ENCODE measurements at places on chromosomes 16 and 17. TPM values are rescaled to one million over a fixed set of nuclear protein-coding genes. Genes with fewer than 3 reads are reported as not detected.

Gene MXRA7
- total RNA-seq: 231 TPM

Gene ARHGAP23
- total RNA-seq: 24.0 TPM

DNA sequence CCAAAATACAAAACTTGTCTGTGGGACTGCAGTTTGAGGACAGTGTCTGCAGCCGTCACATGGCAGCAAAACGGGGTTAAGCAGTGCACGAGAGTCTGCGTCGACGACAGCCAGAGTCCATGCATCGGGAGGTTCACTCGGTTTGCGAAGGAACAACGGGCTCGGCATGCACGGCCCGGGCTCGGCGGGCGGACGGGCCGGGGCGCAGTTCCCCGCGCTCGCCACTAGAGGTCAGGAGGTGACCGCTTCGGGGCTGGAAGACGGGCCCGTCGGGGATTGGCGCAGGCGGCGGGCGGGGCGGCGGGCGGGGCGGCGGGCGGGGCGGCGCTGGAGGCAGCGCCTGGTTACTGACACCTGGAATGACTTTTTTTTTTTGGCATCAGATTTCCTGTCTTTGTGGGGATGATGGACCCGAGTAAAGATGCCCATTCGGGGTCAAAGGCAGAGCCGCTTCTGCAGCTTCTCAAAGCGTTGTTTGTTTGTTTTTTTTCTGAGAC, 6.5 kb downstream of the SCGB1C2 start:
- peak; percentile 30 for DNase-seq

Gene PDIA2
- total RNA-seq: 2.7 TPM

GRCh38 chr16:24920568-24920967, 74.8 kb downstream of the SLC5A11 start:
- DNase-seq: no peak

Gene IGF2BP1
- not detected for total RNA-seq

DNA sequence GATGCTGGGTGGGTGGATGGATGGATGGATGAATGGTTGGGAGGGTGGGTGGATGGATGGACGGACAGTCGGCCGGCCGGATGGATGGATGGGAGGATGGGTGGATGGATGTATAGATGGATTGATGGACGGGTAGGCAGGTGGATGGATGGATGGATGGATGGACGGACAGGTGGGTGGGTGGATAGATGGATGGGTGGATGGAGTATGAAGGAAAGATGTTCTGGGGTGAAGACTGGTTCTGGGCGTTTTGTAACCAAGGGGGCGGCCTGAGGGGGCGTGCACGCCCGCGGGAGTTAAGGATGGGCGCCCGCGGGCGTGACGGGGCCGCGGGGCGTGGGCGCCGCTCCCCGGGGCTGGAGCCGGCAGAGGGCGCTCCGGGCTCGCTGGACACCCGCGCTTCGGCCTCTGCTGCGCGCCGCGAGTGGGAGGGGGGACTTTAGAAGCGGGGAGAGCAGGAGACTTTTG, at the start of gene NECAB2:
NECAB2 (plus strand) TSS at position 407 of the 468 bp plus-strand sequence. CDS start 405 bp downstream, outside the sequence.
- DNase-seq: no peak

- DNase-seq: no peak
Observed at GRCh38 chr17:22145605-22146178, 453.4 kb downstream of the KCNJ18 start.

DNA sequence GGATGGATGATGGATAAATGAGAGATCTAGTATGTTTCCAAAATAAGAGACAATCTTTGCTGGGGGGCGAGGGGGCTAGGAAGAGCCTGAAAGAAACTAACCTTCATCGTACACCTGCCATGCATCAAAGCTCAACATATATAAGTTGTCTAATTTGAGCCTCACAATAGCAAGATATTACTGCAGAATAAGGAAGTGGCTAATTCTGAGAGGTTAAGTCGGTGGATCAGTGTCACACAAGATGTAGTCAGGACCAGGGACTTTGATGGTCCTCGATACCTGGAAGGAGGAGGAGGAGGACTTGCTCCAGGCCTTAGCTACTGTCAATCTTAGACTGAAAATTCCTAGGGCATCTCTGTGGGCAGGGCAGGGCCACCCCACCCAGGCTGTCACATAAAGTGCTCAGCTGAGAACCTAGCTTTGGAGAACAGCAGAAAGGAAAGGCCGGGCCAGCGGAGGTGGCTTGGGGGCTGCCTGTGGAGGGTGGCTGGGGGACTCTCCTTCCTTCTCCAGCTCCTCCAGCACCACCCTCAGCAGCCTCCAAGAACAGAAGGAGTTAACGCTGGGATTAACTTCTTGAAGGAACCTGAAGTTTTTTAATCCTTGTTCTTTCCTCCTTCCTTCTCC, 460 bp upstream of the SLC13A2 start:
- DNase-seq: no peak

DNA sequence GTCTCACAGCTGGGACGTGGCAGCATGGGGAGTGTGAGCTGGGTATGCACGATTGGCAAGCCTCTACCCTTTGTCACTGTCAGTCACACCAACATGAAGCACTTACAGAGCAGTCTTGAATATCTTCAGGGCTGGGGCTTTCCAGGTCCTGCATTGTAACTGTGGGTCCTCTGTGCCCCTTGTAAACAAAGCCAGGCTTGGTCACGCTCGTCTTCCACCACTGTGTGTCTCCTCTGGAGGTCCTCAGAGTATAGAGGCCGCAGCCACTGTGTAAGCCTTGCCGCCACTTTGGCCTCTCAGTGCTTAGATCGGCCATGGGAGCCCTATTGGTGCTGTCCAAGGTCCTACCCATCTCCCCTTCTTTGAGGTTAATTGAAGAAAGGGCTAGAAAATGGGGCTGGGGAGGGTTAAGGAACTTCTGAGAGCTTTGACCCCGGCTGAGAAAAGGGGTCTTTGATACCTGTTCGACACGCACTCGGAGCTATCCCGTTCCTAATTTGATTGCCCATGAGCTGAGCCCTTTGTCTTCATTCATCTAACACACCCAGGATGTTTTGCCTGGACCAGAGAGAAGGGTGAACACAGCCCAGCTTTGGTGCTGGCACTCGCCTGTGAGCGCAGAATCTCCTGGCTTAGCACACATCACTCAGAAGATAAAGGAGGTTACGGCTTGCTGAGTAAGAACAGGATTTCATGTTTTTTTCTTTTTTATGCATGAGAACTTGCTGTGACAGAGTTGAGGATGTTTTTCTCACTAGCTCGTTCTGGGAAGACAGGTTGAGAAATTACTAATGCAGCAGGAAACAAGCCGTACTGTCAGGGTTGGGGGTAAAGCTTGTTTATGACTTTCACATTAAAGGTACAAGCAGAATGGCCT, 267.9 kb downstream of the CPPED1 start:
- DNase-seq: no peak

Gene KRTAP9-4
- not detected for total RNA-seq

DNA sequence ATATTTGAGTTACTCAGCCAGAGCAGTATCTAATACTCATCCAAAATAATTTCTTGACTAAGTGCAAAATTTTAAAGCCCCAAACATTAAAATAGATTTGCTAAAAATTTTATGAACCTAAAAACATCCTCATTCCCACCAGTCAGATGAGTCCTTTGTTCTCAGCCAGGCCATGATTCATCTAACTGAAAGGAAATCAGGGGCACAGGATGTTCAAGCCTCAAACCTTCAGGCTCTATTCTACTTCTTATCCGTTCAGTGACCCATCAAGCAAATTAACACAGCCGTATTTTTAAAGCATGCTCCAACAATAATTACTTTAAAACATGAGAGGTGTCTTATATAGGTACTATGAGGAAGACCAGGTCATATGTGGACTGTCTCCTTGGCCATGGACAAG, 176.5 kb upstream of the MON1B start:
- no peak for DNase-seq

DNA sequence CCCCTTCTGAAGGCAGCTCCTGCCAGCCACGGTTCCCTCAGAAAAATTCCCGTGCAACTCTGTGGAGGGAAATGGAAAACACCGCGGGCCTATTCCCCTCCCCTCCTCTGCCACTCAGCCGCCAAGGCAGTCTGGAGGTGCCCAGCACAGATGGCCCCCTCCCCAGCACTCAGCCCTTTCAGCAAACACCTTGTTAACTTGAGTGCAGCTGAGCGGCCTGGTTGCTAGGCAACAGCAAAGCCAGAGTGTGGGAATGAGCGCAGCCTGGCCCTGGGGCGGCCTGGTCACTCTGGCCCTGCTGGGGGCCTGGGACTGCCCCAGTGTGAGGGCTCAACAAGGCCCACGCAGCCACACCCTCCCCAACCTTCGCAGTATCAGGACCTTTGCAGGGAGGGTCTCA, 32.8 kb downstream of the CACNA1G start:
- DNase-seq: no peak

Gene KRTAP2-2
- not detected for total RNA-seq

DNA sequence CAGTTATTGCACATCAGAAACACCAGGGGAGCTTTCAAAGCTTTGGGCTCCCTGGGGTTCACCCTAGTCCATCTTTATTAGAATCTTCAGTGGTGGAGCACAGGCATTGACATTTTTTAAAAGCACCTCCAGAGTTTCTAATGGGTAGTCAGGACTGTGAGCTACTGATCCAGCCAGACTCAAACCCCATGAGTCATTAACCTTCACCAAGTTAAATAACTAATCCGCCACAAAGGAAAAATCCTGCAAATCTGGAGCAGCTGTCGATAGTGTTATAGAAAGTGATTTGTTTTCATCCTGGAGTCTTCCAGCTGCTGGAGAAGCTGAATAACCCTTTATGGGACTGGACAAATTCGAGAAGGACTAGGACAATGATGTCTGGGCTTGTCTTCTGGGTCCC, 93.2 kb upstream of the PIRT start:
- no peak for DNase-seq

DNA sequence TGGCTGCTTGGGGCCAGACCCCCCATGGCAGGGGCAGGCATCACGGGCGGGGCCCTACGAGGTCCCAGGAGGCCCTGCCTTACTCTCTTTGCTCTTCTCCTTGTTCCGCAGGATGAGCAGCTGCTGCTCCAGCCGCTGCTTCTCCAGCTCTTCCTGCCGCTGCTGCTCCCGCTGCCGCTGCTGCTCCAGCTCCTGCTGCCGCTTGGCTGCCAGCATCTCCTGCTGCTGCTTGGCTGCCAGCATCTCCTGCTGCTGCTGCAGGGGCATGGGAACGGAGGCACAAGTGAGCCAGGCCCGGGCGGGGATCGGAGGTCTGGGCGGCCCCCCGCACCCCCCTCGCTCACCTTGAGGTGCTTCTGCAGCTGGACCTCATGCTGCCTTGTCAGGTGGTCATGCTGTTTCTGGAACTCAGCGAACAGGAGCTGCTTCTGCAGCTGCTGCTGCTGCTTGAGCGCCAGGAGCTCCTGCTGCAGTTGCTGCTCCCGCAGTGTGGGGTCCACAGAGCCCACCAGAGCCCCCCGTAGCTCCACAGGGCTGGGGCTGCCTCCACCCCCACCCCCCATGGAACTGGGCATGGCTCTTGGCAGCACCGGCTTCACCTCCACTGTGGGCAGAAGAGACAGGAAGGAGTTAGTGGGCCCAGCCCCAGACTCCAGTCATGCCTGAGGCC, 22.8 kb downstream of the G6PC3 start:
- no peak for DNase-seq

- DNase-seq: no peak
Observed at GRCh38 chr16:27204312-27204915, 1.1 kb downstream of the KDM8 start.

- no peak for DNase-seq
Observed at GRCh38 chr16:77424871-77425604, 9.8 kb downstream of the ADAMTS18 start.

Gene HOXB7
- total RNA-seq: 11.5 TPM

Gene MYOCD
- 2.8 TPM for total RNA-seq

- DNase-seq: no peak
Observed at GRCh38 chr16:49519008-49519656, 145.5 kb downstream of the C16orf78 start.

DNA sequence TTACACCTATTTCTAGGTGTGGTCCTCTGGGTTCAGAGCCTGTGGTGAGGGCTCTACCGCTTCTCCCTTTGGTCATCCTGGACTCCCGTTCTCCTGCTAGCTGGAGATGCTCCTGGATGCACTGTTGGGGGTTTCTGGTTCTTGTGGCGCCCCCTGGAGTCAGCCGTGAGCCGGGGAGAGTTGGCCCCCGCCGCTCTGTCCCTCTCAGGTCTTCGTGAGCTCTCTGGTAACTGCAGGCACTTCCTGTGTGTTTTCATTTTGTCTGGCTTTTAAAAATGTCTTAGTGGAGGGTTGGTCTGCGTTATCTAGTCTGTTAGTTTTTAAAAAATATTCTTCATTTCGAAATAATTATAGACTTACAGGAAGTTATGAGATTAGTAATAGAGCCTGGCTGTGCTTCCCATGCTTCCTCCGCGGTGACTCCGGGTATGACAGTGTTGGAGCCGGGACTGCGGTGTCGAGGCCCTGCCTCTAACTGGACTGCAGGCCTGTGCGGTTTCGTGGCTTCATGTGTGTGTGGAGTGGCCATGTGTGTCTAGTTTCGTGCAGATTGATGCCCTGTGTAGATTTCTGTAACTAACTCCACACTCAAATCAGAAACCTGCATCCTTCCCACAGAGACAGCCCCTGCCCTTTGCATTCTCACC, 78.0 kb upstream of the ZNF750 start:
- no peak for DNase-seq

DNA sequence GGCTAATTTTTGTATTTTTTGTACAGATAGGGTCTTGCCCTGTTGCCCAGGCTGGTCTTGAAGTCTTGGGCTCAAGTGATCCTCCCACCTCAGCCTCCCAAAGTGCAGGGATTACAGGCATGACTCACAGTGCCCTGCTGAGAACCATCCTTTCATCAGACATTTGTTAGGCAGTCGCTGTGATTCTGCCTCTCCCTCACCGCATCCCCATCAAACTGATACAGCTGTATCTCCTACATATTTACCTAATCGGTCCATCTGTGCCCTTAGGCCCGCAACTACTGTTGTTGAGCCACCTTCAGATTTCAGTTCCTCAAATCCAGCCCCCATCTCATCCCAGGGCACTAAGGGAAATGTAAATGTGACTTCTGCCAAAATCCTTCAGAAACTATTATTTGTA, 2.0 kb upstream of the SLC43A2 start:
- DNase-seq: no peak

DNA sequence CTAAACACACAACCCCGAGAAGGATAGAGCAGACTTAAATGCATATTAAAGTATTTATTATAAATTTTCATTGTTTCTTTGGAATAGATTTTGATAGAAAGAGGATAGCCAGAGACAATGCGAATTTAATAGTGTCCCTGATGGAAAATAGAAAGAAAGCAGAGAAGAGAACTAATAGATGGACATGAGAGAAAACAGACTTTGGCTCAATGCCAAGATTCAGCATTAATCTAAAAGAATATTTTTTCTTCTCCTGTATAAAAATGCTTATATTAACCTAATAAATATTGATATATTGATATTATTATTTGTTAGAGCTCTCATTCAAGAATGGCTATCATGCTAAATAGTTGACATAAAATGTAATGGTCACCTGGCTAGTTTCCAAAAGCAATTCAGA, 173.4 kb downstream of the KIF2B start:
- DNase-seq: no peak

Data from omental fat pad (tissue), 4 donors.